ENCODE measurements at places on chromosomes 1 and 21.
A peak's percentile ranks its signal among the peaks of the same experiment; 100 is the strongest.

DNA sequence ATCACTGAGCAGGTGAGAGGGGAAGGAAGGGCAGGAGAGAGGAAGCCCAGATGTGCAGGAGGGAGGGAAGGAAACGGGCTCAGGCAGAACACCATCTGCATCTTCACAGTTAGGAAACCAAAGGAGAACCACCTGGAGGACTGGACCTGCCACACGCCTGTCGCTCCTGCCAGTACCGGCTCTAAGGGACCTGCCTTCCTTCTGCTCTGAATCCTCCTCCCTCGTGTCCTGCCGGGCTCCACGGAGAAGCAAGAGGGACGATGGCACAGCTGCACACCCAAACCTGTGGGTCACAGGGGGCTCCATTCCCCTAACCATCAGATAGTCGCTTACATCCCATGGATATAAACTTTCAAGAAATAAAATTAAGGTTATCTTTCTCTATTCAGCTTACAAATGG, 56.1 kb downstream of the TOR1AIP2 start:
- no peaks in the 10 kb centered on the region for H3K4me1 ChIP-seq
- H3K27me3 ChIP-seq = peaks cover under 1% of the 10 kb centered on the region
- no peak overlapping the region for H3K27ac ChIP-seq
- DNase-seq = peak; percentile 28
- no peak overlapping the region for H3K4me3 ChIP-seq
- H3K36me3 ChIP-seq = no peaks in the 10 kb centered on the region

DNA sequence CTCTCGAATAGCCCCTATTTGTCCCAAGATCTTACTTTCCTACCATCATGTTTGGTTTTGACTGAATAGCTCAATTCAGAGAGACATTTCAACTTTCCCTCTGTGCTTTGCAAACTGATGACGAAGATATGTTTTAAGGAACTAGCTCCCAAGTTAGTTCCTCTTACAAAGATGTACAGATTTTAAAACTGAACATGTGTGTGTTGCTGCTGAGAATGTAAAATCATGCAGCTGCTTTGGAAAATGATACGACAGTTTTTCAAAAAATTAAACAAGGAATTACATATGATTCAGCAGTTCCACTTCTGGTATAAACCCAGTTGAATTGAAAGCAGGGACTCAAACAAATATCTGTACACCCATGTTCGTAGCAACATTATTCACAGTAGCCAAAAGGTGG, 33.6 kb downstream of the KIF26B start:
- no peaks in the 10 kb centered on the region for H3K36me3 ChIP-seq
- no peaks in the 10 kb centered on the region for H3K4me1 ChIP-seq
- H3K27me3 ChIP-seq = no peaks in the 10 kb centered on the region
- DNase-seq = no peak
- no peak overlapping the region for H3K4me3 ChIP-seq

DNA sequence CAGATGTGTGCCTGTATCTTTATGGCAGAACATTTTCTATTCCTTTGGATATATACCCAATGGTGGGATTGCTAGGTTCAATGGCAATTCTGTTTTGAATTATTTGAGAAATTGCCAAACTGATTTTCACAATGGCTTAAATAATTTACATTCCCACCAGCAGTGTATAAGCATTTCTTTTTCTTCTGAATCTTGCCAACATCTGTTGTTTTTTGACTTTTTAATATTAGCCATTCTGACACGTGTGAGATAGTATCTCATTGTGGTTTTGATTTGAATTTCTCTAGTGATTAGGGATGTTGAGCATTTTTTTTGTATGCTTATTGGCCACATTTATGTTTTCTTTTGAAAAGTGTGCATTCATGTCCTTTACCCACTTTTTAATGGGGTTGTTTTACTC, 864.3 kb upstream of the ADAMTS5 start:
- H3K4me1 ChIP-seq = no peaks in the 10 kb centered on the region
- no peak for DNase-seq
- H3K27me3 ChIP-seq = no peaks in the 10 kb centered on the region
- no peak overlapping the region for H3K4me3 ChIP-seq

- peaks cover 3% of the 10 kb centered on the region for H3K4me1 ChIP-seq
- H3K36me3 ChIP-seq = no peaks in the 10 kb centered on the region
- DNase-seq = no peak
- H3K4me3 ChIP-seq = no peak overlapping the region
- no peak overlapping the region for H3K27ac ChIP-seq
These were observed 82.7 kb upstream of the ABCD3 start for GRCh38 chr1:94335447-94335846.

GRCh38 chr21:44347911-44348451, 5.4 kb upstream of the TRPM2 start:
- H3K27ac ChIP-seq = no peak overlapping the region
- H3K4me3 ChIP-seq = no peak overlapping the region
- no peaks in the 10 kb centered on the region for H3K36me3 ChIP-seq
- peaks cover 19% of the 10 kb centered on the region for H3K4me1 ChIP-seq

- H3K27ac ChIP-seq = no peak overlapping the region
- H3K4me3 ChIP-seq = no peak overlapping the region
- H3K27me3 ChIP-seq = no peaks in the 10 kb centered on the region
- no peak for DNase-seq
These were observed 579.2 kb downstream of the PTPRC start for GRCh38 chr1:199218065-199218464.

GRCh38 chr1:9593492-9594465, 5.1 kb downstream of the TMEM201 start:
- DNase-seq = peak; percentile 68
- H3K27ac ChIP-seq = no peak overlapping the region
- H3K36me3 ChIP-seq = no peaks in the 10 kb centered on the region
- H3K4me1 ChIP-seq = peaks cover 13% of the 10 kb centered on the region
- H3K4me3 ChIP-seq = no peak overlapping the region
- no peaks in the 10 kb centered on the region for H3K27me3 ChIP-seq

DNA sequence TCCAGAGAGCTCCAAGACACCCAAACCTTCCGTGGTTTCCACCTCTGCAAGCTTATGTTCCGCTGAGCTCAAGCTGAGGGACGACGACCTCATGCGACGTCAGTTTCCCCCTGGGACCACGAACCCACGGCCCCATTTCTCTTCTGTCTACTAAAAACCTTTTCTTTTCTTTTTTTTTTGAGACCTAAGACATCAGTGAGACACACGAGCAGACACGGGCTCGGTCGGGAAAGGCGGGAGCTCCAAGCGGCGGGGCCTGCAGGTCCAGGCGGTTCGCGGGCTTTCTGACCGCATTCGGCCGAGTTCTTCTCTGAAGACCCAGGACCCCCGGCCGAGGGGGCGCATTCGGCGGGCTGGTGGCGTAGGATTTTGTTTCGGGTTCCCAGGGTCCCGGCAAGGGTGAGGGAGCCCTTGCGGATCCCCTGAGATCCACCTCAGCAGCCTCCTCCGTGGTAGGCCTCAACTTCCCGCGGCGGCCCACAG, 402 bp downstream of the C21orf58 start:
- H3K36me3 ChIP-seq = peaks cover 9% of the 10 kb centered on the region
- peak overlapping the region; percentile 86 for H3K4me3 ChIP-seq
- H3K4me1 ChIP-seq = peaks cover 20% of the 10 kb centered on the region
- H3K27me3 ChIP-seq = no peaks in the 10 kb centered on the region
- peak overlapping the region; percentile 91 for H3K27ac ChIP-seq
- DNase-seq = no peak

DNA sequence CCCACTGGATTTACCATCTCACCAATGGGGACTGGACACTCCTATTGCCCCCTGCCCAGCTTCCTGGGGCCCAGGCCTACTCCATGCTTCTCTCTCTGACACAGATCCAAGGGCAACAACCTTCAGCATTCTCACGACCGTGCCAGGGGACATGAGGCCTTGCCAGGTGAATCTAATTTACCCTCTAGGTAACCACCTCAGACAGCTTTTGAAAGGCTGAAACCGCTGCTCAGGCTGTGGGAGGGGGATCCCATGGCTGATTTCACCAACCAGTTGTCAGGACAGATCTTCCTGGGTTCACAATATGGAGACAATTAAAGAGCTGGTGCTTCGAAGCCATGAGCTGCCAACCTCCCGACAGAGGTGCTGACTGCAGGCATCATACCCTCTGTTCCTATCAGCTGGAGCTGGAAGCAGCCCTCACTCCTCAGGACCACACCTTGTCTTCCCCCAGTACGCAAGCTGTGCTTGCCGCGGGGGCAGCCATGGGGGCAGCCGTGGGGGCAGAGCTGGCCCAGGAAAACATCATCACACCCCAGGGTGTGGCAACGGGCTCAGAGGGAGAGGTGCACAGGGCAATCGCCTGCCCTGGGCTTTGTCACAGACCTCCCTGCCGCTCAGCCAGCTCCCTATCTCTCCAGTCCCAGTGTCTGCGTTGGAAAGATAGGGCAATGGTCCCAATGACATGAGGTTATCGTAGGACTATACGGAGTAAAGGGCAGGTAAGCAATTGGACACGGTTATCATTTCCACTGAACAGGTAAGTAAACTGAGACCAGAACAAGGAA, 120.2 kb downstream of the DMRTB1 start:
- H3K36me3 ChIP-seq = no peaks in the 10 kb centered on the region
- peak; percentile 2 for DNase-seq
- peaks cover 39% of the 10 kb centered on the region for H3K4me1 ChIP-seq
- H3K4me3 ChIP-seq = no peak overlapping the region
- peaks cover 35% of the 10 kb centered on the region for H3K27me3 ChIP-seq
- no peak overlapping the region for H3K27ac ChIP-seq

GRCh38 chr1:207918011-207918410, 7.1 kb upstream of the CD34 start:
- no peak overlapping the region for H3K4me3 ChIP-seq

DNA sequence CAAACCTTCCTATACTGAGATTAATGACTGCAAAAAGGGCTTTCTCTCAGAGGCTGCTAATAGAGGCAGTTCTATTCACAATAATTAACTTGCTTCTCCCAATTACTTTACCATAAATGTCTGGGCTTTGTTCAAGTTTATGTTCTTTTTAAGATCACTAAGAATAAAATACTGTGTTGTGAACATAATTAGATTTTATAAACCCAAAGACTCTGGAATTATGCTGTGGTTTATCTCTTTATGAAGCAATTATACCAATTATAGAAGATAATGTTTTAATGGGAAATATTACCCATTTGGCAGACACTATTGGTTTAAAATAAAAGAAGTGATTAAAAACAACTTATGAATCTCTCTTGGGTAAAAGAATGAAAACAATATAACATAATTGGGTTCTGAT, 43.5 kb upstream of the IL12RB2 start:
- H3K36me3 ChIP-seq = no peaks in the 10 kb centered on the region
- no peak for DNase-seq
- no peaks in the 10 kb centered on the region for H3K27me3 ChIP-seq
- H3K4me1 ChIP-seq = peaks cover 38% of the 10 kb centered on the region
- H3K4me3 ChIP-seq = peak overlapping the region; percentile 80
- peak overlapping the region; percentile 82 for H3K27ac ChIP-seq

DNA sequence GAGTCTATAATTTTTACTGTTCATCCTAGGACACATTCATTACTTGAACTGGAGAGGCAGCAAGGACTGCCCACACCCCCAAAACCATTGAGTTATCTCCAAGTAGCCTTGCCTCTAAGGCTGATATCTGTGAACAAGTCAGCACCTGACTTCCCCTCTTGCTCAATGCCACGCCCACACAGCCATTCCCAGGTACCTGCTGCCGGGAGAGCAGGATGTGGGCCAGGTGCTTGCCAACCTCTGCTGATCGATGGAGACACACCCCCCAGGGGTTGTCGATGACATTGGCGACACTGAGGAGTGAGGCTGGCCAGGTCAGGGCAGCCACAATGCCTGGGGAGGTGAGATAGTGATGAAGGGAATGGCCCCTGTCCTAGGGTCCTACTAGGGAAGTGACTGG, 60.1 kb downstream of the TMCO4 start:
- H3K4me1 ChIP-seq = no peaks in the 10 kb centered on the region
- H3K36me3 ChIP-seq = no peaks in the 10 kb centered on the region
- no peak for DNase-seq
- H3K27me3 ChIP-seq = no peaks in the 10 kb centered on the region
- no peak overlapping the region for H3K4me3 ChIP-seq
- no peak overlapping the region for H3K27ac ChIP-seq

GRCh38 chr1:19204446-19205266, 5.4 kb downstream of the UBR4 start:
- H3K4me1 ChIP-seq = peaks cover 41% of the 10 kb centered on the region
- no peaks in the 10 kb centered on the region for H3K36me3 ChIP-seq
- H3K27ac ChIP-seq = no peak overlapping the region

DNA sequence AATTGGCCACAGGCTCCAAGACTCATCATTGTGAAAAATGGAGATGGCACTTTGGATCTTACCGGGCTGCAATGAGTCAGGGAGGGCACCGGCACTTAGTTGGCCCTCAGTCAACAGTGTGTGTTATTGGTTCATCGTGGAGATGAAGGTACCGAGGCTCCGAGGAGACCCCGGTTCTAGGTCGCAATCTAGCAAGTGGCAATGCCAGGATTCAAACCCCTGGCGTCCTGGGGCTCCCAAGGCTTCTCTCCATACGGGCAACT, 49.0 kb upstream of the ACOT11 start:
- DNase-seq = no peak
- H3K36me3 ChIP-seq = no peaks in the 10 kb centered on the region
- peaks cover 5% of the 10 kb centered on the region for H3K4me1 ChIP-seq

GRCh38 chr1:33045814-33046213, 9.1 kb upstream of the AK2 start:
- H3K4me3 ChIP-seq = peak overlapping the region; percentile 85
- peak; percentile 88 for DNase-seq
- H3K36me3 ChIP-seq = peaks cover 5% of the 10 kb centered on the region
- H3K27me3 ChIP-seq = no peaks in the 10 kb centered on the region
- peak overlapping the region; percentile 95 for H3K27ac ChIP-seq

DNA sequence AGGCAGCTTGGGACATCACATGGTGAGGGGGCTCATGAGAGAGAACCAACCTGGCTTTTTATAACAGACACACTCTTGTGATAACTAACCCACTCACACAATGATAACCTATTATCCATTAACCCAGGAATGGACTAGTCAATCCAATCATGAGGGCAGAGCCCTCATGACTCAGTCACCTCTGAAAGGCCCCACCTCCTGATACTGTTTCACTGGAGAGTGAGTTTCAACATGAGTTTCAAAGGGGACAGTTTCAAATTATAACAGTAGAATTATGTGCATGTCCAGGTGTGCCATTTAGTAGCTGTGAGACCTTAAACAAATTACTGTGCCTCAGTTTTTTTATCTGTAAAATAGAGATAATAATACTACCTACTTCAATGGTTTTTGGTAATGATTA, 47.6 kb upstream of the PPP2R5A start:
- H3K4me1 ChIP-seq = peaks cover 23% of the 10 kb centered on the region
- no peaks in the 10 kb centered on the region for H3K27me3 ChIP-seq
- no peak overlapping the region for H3K27ac ChIP-seq
- DNase-seq = no peak
- H3K4me3 ChIP-seq = no peak overlapping the region
- H3K36me3 ChIP-seq = no peaks in the 10 kb centered on the region

DNA sequence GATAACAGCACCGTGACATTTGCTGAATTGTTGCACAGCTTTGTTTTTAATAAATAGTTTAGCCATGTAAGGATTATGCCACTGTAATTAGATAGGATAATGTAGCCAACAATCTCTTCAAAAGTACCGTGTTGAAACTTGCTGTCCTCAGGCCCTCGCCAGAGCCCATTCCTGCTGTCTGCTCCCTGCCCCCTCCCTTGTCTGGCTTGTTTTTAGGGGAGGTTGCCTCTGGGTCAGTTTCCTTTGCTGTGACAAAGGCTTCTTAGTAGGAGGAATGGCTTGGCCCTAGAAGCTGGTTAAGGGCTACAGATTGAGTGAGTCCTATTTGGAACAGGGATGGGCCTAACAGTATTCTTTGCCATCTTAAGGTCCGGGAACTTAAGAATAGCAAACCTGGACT, 107.9 kb downstream of the LMO4 start:
- H3K4me1 ChIP-seq = peaks cover 8% of the 10 kb centered on the region
- DNase-seq = no peak
- H3K4me3 ChIP-seq = no peak overlapping the region
- peaks cover 6% of the 10 kb centered on the region for H3K27me3 ChIP-seq
- H3K36me3 ChIP-seq = no peaks in the 10 kb centered on the region
- H3K27ac ChIP-seq = no peak overlapping the region

- no peaks in the 10 kb centered on the region for H3K36me3 ChIP-seq
- no peaks in the 10 kb centered on the region for H3K4me1 ChIP-seq
- H3K27ac ChIP-seq = no peak overlapping the region
- DNase-seq = no peak
- H3K4me3 ChIP-seq = no peak overlapping the region
These were observed 61.2 kb upstream of the CCDC190 start for GRCh38 chr1:162922201-162922600.
